ENCODE measurements at places on chromosomes 16 and 17.

DNA sequence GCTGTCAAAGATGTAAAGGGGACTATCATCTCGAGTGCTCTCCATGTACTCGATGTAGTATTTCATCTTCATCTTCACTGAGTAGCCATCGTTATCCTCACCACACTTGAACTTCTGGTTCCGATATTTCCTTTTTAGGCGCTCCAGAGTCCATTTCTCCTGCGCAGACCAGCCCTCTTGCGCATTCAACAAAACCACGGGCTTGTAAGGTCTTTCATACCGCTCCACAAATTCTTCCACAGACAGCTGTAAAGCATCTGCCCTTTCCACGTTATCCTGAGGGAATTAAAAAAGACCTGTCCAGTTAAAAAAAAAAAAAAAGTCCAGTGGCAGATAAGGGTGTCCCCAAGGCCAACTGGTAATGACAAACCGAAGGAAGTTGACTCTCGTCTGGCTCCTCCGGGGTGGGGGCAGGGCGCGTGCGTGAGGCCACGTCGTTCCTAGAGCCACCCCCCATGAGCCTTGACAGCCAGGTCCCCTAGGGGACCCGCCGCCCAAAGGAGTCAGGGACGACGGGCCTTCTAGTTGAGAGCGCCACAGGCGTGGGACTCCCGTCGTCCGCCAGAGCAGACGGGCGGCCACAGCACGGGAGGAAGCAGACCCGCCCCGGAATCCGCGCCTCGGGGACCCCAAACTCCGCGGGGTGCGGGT, 701 bp downstream of the JMJD6 start:
- no peak for DNase-seq

DNA sequence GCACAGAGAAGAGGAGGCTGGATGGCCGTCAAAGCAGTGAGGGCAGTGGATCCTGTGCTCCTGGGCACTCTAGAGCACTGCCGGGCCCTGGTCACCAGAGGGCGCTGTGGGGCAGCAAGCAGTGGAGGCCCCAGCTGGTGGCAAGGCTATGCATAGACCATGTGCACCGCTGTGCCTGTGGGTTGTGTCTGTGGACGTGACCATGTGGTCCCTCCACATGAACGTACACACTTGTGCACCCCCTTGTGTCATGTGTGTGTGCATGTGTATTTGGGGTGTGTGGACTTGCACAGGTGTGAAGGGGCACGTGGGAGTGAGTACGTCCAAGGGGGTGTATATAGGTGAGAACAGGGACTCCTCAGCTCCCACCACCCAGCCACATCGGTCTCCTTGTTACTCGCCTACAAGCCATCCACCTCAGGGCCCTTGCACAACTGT, 4.4 kb upstream of the MAP2K3 start:
- DNase-seq, result no peak

DNA sequence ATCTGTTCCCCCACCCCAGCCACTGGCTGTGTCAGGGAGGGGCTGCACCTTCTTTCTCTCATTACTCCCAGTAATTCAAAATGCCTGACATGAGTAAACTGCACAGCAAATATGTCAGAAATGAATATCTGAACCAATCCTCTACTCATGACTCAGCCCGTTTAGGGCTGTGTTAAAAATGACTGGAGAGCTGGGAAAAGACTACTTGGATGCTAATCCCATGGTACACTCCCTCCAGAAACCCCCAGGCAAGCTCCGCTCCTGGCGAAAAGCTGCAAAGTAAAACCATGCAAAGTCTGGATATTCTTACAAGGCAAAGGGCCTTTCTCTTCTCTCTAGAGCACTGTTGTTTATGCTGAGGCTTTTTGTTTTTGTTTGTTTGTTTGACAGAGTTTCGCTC, 448.1 kb upstream of the DYNLRB2 start:
- DNase-seq, result peak; percentile 16

- no peak for DNase-seq
Measured at GRCh38 chr16:70711211-70712031, 25.6 kb upstream of the MTSS2 start.

- no peak for DNase-seq
Measured at GRCh38 chr16:87648236-87648635, 45.9 kb downstream of the JPH3 start.

DNA sequence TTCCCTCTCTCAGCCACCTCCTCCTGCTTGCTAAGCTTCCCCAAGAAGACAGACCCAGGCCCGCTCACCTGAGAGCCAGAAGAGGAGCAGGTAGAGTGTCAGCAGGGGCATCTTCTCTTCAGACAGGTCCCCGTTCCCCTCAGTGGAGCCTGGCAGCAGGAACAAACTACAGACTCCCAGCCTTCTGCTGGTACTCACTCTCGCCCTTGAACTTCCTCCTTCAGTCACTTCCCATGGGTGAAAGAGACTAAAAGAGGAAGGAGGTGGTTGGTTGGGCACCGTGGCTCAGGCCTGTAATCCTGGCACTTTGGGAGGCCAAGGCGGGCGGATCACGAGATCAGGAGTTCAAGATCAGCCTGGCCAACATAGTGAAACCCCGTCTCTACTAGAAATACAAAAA, at the start of gene CD300LF:
TSS of gene CD300LF (minus strand) at position 168 of the 400 bp plus-strand sequence. CDS start at position 111, 57 bp downstream.
- no peak for DNase-seq

DNA sequence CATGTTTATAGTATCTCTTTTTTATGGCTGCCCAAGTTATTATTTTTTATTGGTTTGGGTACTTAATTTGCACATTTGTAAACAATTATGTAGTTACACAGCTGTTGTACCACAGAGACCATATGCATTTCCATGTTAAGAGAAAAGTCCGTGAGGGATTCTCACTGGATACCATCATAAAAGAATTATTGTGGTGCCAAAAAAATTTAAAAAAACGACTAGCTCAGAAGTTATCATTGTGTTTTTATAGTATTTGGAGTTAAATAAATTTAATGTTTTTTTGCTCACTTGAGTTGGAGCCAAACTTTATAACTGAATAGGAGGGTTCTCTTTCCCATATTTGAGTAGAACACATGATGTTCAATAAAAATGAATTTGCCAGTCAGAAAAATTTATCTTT, 618.7 kb downstream of the WWOX start:
- no peak for DNase-seq

- no peak for DNase-seq
Measured at GRCh38 chr16:68289621-68290329, 21.0 kb downstream of the SLC7A6OS start.

- DNase-seq, result no peak
Measured at GRCh38 chr17:16922386-16923096, 49.4 kb downstream of the TNFRSF13B start.

GRCh38 chr17:82754297-82755208, 2.7 kb downstream of the TBCD start:
- peak; percentile 81 for DNase-seq

DNA sequence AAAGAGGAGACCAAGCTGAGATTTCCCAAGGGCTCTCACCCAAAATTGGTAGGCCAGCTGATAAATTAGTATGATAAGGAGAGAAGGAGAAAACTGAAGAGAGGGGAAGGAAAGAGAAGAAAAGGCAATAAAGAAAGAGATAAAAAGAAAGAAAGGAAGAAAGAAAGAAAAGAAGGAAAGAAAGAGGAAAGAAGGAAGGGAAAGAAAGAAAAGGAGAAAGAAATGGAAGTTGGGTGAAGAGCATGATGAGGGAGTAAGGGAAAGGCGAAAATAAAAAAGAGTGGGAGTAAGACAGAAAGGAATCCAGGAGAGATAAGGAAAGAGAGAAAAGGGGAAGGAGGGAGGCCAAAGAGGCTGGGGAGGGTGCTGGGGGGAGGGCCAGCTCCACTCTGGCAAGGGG, 95.4 kb downstream of the MRM1 start:
- no peak for DNase-seq

DNA sequence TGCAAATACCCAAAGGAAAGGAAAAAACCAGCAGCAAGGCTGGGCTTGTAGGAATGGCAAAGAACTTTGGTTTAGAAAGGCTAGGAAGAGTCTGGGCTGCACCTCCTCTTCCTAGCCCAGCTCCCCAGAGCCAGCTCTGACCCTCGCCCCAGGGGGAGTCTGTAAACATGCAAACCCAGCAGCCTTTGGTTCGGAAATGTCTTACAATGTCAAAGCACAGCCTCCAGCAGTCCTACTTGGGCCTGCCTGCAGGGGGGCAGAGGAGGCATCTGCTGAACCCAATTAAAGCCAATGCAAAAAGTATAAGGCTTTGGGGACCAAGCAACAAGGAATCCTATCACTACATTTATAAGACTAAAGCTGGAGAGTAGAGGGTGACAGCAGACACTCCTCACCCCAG, 5.0 kb upstream of the FTSJ3 start:
- no peak for DNase-seq

DNA sequence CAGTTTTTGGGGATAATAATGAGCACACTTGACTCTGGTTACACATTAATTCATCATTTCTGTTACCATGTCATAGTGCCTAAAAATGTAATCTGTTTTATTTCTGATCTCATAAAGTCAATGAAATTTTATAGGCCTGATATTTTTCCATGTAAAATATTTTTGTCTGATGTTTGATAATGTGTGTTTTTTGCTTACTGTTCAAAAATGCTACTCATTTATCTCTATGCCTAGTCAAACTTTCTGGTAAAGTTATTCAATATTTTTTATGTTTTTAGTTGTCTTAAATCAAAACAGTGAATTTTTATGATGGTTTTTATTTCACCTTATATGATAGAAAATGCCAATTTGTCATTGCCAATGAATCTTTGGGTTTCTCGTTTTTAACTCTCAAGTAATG, 147.0 kb downstream of the AHSP start:
- no peak for DNase-seq

GRCh38 chr16:56019274-56019673, 144.1 kb upstream of the CES5A start:
- no peak for DNase-seq

DNA sequence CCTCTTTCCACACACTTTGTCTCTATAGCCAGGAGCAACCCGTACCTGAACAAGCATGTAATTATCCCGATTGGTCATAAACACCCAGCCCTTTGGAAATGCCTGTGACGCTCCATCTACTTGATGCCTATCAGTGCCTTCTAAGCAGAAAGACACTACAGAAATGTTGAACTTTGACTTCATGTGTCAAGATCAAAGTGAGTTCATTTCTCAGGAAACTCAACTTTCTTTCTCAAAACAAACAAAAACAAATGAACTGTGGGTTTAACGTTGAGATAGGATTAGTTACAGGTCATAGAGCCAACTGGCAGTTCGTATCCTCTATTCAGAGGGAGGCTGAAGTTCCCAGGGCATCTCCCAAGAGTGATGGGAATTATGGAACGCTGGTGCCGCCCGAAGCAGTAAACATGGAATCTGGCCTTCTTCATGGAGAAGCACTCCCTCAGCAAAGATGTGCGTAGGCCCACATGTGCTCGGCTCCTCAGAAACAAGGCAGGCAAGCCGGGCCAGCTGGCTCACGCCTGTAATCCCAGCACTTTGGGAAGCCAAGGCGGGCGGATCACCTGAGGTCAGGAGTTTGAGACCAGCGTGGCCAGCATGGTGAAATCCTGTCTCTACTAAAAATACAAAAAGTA, 9.5 kb downstream of the SLC6A4 start:
- DNase-seq, result no peak

DNA sequence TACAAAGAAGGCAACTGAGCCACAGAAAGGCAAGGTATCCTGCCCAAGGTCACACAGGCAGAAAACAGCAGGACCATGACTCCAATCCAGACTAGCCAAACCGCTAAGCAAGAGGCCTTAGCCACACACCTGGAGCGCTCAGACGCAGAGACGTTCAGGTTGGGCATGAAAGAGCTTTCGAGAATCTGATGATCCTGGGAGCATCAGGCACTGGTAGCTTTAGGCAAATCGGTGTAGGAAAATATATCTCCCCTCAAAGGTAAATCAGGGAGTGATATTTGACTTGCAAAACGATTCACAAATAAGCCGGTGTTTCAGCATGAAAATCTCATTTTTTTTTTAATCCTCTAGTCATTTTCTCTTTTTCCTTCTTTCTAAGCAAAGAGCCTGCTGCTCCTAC, 279.0 kb downstream of the MRTFB start:
- no peak for DNase-seq

GRCh38 chr16:1377406-1378010, 25.8 kb downstream of the GNPTG start:
- no peak for DNase-seq

- DNase-seq, result no peak
Measured at GRCh38 chr17:230395-230770, 48.9 kb upstream of the DOC2B start.

DNA sequence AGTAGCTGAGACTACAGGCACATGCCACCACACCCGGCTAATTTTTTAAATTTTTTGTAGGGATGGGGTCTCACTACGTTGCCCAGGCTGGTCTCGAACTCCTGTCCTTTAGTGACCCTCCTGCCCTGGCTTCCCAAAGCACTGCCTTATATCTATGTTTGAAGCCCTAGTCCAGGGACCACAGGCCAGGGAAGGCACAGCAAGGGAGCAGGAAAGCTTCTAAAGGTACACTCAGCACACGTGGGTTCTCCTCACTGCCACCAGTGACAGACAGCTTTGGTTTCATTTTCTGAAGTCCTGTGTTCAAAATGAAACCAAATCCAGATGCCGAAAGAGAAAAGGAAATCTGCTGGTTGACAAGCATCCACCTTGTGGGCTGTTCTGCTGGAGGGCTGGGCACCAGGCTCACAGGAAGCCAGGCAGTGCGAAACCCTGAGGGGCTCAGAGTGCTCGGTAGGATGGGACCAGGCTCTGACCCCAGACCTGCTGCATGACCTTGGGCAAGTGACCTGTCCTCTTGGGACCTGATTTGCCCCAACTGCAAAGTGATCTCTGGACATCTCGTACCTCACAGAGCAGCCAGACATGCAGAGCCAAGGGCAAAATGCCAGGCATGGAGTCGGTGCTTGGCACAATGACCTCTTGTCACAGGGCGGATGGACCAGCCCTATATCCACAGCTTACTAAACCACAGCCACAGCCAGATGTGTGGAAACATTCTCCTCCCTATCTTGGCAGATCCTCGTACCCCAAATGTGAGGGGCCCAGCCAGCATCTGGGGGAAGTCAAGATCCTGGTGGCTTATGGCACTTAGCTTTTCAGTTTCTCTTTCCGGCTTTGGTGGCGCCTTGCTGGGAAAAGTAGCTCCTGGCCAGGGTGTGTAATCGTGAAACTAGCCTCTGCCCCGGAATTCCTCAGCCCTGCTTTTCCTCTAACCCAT, 2.8 kb upstream of the SOCS1 start:
- DNase-seq, result no peak

DNA sequence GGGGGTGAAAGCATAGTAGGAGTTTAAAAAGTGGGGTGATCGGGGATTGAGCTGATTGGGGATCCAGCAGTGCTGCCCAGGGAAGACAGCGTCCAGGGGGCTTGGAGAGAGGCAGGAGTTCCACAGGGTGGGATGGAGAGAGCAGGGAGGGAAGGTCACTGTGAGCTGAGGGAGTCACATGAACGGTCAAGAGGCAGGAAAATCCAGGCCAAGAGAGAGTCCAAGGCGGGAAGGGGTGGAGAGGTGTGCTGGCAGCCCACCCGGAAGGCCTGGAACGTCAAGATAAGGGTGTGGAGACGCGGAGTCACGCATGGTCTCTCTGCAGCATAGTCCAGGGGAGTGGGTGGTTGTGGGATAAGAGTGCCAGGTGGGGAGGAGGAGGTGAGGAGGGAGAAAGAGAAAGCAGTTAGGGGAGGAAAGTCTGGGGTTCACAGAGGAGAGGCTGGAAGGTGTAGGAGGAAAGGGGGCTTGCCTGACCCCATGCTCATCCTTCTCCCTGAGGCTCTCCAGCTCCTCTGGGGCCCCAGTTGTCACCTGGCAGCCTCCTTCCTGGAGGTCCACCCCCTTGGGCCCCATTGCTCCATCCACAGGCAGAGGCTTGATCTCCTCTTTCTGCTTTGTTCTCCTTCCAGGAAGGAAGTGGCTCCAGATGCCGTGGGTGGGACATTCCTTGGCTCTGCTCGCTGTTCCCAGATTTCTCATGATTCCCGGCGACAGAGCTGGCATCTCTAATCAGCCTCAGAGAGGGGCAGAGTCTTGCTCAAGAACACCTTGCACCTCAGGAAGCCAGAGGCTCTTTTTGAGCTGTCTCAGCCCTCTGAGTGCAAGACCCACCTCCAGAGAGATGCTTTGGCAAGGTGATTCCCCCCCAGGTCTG, 28.7 kb downstream of the CCR7 start:
- DNase-seq, result no peak
